ENCODE measurements at places on chromosomes 5 and 9.

GRCh38 chr5:68272289-68272688, 56.7 kb downstream of the PIK3R1 start:
- DNase-seq, result no peak

- no peak for DNase-seq
Measured at GRCh38 chr5:133665571-133665970, 53.2 kb upstream of the FSTL4 start.

- DNase-seq, result no peak
Measured at GRCh38 chr9:135307300-135307699, 172.3 kb upstream of the PPP1R26 start.

- DNase-seq, result no peak
Measured at GRCh38 chr5:10446490-10446889, 4.8 kb downstream of the ROPN1L start.

DNA sequence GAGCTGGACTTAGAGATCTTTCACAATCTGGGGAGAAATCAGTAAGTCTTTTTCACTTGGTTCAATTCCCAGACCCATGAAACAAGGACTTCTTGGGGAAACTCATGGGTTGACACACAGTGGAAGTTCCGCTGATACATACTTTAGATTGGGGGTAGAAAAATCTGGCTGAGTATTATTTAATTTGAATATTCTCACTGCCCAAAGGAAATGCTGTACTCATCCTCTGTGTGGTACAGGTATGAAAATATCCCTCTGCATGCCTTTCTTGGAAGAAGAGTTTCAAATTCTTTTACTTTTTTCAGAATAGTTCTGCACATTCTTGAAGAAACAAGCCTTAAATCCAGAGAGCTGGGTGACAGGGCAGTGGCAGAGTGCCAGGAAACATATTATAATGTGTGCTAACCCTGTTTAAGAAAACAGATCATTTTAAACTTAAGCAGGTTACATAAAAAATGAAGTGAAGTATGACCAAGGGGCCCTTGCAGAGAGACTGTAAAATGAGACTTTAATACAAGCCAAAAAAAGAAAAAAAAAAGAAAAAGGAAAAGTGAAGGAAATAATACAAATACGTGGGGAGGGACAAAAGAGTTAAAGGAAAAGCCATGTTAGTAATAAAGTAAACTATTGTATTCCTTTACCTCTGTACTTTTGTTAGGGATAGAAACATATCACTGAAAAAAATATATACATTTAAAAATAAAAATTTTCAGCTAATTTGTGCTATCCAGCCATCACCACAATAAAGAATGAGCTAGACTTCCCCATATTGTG, 173.4 kb upstream of the NR3C1 start:
- no peak for DNase-seq

DNA sequence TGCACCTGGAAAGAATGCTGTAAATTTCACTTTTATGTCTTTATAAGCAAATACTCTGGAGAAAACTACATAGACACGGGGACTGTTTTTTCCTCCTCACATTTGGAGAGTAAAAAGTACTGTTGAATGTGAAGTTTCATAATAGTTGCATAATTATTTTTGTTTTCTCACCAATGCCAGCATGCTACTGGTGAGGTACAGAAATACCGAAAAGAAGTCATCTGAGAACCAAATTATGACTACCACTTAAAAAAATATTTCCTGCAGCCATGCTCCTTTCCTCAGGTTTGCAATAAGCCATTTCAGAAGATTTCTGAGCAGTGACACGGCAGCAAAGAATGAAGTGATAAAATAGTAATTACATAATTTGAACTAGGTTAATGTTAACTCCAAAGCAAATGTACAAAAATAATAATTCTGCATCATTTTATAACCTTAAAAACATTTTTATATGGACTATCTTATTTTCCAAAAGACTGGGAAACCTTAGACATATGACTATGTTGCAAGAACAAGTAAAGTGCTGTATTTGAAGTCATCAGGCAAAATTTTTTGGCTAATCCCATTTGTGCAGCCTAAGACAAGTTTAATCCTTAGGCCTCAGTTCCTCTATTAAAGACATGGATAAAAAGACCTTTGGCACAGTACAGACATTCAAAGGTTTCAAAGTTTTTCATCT, 144.7 kb downstream of the PCSK1 start:
- peak; percentile 32 for DNase-seq

DNA sequence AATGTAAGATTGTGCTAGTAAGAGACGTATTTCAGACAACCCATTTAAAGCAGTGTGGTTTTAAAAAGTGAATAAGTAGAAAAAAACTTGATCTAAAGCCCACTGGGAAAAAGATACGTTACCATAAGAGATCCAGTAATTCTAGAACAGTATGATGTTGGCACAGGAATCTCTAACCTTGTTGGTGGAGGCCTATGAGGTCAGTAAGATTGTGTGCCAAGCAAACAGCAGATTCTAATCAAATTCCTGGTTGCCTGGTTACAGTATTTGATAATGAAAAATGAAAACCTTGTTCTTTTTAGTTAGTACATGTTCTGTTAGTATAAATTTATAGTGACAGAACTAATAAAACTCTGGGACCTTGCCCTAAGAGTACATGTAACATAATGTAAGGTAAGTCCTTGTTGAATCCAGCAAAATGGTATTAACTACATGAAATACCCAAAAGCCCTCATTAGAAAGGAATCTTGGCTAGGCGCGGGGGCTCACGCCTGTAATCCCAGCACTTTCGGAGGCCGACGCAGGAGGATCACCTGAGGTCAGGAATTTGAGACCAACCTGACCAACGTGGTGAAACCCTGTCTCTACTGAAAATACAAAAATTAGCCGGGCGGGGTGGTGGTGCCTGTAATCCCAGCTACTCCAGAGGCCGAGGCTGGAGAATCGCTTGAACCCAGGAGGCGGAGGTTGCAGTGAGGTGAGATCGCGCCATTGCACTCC, 33.2 kb upstream of the DMXL1 start:
- peak; percentile 16 for DNase-seq

DNA sequence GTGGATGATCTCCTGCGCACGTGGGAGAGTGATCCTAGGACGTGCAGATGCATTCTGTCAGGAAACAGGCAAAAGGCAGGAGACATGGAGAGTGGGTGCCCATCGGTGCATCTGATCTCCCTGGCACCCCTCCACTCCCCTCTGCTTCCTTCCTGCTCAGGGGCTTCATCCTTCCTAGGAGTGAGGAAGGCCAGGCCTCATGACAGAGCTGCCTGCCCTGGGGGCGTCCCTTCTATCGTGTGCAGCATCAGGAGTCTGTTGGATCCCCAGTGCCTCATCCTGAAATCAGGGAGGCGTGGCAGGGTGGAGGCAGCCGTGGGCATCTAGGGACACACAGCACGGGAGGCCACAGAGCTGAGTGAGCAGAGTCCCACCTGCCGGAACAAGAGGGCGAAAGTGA, 30.1 kb downstream of the UBE2QL1 start:
- no peak for DNase-seq

DNA sequence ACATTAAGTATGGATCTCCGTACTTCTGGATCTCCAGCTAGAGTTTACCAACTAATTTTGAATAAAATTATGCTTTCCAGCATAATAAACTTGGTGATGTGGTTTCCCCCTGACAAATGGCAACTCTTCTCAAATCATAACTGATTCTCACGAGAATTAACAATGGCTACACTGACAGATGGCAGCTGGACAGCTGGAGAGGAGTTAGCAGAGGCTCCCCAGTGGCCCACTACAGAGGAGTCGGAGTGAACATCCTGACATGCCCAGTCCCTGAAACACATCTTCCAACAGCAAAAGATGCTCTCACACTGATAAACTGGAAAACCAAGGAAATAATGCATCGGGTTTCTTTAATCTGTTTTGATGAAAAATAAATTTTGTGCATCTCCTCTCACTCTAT, 239.6 kb downstream of the MAN2A1 start:
- DNase-seq, result peak; percentile 65

DNA sequence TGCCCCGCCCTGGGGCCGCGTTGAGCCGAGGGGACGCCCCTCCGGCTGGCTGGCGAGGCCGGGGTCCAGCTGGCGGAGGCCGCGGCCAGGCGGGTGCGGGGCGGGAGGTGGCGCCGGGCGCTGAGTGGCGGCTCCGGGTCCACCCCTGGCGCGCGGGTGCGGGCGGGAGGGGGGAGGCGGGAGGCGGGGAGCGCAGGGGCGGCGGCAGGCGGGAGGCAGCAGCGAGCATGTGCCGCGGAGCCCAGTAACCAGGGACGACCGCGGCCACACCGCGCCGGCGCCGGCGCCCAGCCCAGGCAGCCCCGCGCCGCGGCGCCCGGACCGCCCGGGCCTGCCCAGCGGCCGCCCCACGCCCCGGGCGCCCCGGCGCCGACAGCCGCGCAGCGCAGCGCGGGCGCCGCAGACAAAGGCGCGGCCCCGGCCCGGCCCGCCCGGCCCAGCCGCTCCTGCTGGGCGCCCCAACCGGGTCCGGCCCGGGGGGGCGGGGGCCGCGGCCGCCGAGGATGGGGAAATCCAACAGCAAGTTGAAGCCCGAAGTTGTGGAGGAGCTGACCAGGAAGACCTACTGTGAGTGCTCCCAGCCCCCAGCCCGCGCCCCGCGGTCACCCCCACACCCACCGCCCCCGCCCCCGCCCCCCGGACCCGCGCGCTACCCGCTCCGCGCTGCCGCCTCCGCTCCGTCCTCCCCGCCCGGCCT, at the start of gene NCS1:
TSS of gene NCS1 (plus strand) at position 244 of the 697 bp plus-strand sequence. CDS start at position 504, 260 bp downstream.
- DNase-seq, result peak; percentile 56

Data from LHCN-M2 (cell line).